NCI-H2081 (cell line): ENCODE measurements at places on chromosomes 1 and 21.

DNA sequence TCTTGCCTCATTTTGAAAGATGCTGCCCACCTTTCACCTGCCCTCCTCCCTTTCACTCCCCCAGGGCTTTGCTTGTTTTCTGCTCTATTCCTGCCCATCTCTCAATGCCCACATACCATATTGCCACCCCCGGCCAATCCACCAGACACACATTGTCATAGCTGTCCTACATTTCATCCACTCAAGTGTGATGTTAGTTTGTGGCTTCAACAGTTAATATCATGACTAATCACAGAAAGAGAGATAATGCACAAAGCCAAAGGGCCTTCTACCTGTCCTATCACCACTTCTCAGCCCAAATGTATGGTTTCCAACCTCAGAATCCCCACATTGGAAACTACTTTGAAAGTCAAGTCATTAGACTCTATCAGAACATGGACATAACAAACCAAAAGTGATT lies 18.0 kb upstream of the RCSD1 start:
- no peak for DNase-seq

- no peak for DNase-seq
These were observed 19.8 kb upstream of the PTP4A2 start for GRCh38 chr1:31957701-31958674.

DNA sequence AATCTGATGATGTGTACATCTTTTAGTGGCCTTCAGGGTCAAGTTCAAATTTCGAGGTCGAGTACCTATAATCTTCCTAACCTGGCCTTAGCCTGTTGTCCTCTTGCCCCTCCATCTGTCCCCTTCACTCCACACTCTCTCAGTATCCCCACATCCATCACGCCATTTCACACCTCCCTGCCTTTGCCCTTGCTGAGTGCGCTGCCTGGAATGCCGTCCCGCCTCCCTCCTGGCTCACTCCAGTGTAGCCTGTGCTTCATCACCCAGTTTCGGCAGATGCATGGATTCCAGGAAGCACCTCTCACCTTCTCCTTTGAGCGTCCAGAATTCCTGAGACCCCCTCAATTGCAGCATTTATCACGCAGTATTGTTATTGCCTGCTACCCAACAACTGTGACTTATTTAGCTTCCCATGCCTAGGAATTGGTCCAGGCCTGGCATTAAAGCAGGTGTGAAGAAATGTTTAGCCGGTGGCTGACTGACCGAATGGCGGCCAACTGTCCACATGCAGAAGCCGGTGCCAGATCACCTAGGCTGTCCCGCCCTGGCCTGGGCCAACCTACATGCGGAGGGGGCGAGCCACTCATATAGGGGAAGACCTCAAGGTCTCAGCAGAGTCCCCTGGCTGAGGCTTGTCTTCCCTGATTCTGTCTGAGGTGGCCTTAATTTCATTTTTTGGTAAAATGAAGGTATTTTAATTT lies 34.5 kb downstream of the MYOM3 start:
- no peak for DNase-seq

DNA sequence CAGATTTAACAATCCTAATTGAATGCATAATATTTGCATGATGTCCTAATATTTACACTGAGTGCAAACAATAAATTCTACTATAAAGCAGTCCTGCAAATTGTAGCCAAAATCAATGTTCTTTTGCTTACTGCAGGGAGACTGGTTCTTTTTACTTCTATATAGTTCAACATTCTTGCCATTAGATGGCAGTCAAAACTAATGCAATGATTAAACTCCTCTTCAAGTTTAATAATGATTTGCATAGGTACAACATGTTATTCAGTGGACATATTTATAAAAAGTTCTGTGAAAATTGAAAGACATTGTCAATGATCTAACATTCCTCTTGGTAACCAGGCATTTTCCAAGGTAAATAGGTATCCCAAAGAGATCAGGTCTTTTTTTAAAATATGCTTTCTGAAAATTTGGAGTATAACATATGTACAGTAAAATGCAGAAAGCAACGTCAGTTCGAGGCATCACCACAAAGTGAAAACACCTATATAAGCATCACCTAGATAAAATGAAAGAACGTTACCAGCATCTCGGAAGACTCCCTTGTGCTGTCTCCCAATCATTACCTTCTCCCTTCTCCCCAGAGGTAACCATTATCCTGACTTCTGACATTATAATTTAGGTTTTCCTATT lies 9.8 kb upstream of the FNBP1L start:
- DNase-seq: peak; percentile 34

- DNase-seq: no peak
These were observed 1.7 kb upstream of the LCE7A start for GRCh38 chr1:152858062-152858461.

DNA sequence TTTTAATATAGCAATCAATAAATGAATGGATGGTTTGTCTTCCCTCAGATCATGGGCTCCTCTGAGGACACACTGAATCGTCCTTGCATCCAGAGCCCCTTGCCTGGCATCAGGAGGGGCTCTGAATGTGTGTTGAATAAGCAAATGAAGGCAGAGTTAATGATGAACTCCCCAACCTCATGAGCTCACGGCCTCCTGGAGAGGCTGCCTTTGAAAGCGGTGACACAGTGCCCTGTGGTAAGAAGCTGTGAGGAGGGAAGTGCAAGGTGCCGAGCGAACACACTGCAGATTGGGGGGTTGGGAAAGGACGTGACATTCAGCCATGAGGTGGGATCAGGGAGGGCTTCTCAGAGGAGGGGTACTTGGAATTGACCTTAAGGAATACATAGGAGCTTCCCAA lies 3.2 kb upstream of the PARS2 start:
- no peak for DNase-seq

- DNase-seq: no peak
These were observed 63.1 kb upstream of the GPR88 start for GRCh38 chr1:100474834-100475233.
